Stimulated activated naive CD4-positive, alpha-beta T cell treated with Interleukin-2 at 50 U/mL for 16 hours (primary cell): ENCODE measurements at places on chromosomes 2 and 18.
A peak's percentile ranks its signal among the peaks of the same experiment; 100 is the strongest.

- DNase-seq = no peak
Observed at GRCh38 chr18:36403896-36404820, 106.6 kb downstream of the FHOD3 start.

DNA sequence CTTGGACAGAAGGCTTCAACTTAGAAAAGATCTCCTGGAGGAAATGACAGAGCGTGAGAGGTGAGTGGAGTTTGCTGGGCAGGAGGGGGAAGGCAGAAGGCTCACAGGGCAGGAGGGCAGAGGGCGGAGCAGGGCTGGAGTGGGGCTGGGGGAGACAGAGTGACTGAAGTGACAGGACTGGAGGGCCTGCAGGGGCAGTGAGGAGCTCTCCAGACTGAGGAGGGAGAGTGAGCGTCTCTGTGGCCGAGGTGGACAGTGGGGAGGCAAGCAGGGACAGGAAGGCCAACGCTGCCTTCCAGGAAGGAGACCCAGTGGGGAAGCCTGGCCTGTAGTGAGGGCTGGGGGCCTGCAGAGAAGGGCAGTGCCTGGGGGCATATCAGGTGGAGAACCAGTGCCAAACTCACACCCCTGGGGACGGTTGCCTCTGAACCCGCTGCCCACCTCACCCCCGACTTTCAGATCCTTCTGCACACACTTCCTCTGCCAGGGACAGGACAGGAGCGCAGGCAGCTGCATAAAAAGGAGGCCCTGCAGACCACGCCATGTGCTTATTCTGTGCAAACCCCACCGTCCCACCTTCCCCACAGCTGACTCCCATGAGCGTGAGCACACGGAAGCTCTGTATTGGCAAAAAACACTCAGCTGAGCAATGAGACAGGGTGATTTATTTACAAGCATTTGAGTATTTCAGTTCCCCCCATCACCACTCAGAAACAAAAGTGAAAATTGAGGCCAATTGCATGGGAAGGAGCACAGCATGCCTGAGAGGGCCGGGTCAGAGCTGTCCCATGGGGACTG lies 244.3 kb downstream of the FAM210A start:
- no peak for DNase-seq

DNA sequence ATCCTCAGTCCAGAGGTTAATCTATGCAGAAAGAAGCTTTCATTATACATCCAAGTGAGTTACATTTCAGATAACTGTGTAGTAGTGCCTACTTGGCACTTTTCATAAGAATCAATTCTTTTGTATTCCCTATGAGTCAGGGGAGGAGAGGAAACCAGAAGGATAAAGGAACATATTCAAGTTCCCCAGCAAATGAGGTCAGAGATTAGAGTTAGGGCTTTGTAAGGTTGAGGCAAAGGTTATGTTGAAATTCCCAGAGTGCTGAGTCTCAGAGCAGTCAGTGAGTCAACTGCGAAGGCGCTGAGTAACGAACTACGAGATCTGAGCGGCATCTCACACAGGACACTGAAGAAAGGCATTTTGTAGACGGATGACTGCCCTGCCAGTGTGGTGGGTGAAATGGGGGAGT lies 25.1 kb upstream of the ME2 start:
- no peak for DNase-seq

- DNase-seq = no peak
Observed at GRCh38 chr2:193566886-193567285, 1372.2 kb upstream of the TMEFF2 start.

DNA sequence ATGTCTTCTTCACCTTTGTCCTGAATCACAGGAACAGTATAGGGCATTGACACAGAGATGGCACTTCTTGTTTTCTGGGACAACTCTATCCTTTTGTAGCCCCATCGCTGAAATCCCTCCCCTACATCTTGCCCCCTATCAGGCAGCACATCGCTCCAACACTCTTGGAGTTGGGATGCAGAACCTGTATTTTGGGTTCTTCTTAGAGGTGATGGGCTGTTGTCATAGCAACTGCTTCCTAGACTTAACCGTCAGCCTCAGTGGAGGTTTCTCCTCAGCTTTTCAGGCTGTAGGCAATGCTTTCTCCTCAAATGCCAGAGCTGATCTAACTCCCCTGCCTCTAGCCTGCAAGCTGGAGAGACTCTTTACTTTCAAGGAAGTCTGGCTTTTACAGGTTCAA lies 99.9 kb upstream of the SPRED2 start:
- no peak for DNase-seq

- no peak for DNase-seq
Observed at GRCh38 chr2:187900021-187900420, 345.8 kb upstream of the TFPI start.

DNA sequence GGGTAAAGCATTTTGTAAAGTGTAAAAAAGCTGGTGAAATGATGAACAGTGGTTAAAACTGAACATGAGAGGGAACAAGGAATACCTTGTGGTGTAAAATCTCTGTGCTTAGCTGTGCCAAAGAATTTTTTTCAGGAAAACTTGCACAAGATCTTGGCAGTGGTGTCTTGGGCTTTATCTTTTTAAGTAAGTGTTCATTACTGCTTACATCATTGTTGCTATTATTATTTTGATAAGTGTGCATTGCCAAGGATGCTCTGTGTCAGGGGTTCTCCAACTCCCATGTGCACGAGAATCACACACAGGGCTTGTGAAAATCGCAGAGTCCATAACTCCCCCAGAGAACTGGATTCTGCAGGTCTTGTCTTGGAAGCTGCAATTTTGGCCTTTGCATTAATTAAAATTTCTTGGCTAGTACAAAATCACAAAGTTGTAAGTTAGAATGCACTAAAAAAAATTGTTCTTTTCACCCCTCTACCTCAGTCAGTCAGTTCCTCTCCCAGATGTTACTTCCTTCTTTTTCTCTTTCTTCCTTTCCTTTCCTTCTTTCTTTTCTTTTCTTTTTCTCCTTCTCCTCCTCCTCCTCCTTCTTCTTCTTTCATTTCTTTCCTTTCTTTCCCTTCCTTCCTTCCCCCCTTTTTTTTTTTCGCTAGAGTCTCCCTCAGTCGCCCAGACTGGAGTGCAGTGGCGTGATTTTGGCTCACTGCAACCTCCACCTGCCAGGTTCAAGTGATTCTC lies 37.8 kb downstream of the GATA6 start:
- DNase-seq = no peak

- peak; percentile 12 for DNase-seq
Observed at GRCh38 chr2:6914828-6915227, 2.4 kb upstream of the RNF144A start.

DNA sequence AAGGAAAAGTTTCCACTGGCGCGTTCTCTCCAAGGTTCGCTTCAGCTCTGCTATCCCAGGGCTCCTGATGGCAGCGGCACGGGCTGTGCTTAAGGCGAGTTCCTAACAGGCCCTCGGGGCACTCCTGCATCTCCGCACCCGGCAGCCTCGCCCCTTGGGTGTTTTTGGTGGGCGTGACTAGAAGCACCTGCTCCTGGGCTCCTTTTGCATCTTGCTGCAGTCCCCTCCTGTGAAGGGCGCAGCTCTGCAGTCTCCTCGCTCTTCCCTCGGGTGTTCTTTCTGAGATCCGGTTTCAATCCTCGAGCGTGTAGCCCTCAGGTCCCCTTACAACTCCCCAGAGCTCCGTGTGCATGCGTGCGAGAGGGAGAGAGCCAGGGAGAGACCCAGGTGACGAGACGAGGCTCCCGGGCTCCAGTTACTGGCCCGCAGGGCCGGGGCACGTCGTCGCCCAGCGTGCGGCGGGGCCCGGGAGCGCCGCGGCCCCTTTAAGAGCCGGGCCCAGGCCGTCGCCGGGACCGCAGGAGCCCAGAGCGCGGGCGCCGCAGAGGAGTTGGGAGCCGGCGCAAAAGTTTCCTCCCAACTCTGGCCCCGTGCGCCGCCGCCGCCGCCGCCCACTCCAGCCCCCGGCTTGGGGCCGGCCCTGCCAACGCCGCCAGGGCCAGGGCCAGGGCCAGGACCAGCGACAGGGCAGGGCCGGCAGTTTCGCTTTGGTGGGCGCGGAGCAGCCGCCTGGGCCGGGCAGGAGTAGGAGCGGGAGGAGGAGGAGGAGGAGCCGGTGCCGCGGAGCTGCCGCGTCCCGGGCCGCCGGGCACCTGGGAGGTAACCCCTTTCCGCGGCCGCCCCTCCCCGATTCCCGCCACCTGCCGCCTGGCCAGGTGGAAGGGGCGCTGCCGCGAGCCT lies at the start of gene PARD3B:
PARD3B (plus strand) TSS at position 515 of the 900 bp plus-strand sequence. CDS start 525 bp downstream, outside the sequence.
- peak; percentile 7 for DNase-seq

GRCh38 chr18:70385474-70385873 lies 96.6 kb downstream of the SOCS6 start:
- no peak for DNase-seq

DNA sequence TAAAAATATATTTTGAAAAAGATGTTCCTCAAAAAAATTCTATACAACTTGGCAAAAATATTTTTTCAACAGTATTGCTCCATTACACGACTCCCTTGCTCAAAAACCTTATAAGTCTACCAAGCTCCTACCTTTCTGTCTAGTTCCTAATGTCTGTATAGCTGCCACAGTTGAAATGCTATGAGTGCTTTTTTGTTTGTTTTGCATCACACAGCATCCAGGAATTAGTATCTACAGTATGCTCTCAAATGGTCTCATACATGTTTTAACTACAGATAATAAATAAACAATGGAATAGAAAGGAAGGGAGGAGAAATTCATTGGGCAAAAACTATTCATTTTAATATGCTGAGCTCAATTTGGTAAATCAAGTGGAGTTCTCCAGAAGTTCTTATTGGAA lies 17.3 kb downstream of the ACADL start:
- no peak for DNase-seq

DNA sequence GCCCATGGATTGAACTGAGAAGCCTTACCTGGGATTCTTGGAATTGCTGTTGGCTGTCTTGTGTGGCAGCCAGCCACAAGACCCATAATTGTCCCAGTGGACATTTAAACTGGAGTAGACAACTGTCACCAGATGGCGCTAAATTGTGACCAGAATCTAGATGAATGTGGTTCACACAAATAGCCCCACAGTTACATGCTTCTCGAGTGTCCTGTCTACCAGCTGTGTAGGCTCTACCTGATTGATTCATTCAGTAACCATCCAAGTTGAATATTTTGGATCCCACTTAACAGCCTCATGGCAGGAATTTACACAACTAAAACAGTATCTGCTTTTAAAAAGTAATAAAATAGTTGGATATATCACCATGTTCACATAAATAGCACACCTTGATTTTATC lies 73.2 kb downstream of the MAP4K4 start:
- DNase-seq = no peak

GRCh38 chr2:151853070-151853758 lies 25.0 kb upstream of the ARL5A start:
- no peak for DNase-seq

DNA sequence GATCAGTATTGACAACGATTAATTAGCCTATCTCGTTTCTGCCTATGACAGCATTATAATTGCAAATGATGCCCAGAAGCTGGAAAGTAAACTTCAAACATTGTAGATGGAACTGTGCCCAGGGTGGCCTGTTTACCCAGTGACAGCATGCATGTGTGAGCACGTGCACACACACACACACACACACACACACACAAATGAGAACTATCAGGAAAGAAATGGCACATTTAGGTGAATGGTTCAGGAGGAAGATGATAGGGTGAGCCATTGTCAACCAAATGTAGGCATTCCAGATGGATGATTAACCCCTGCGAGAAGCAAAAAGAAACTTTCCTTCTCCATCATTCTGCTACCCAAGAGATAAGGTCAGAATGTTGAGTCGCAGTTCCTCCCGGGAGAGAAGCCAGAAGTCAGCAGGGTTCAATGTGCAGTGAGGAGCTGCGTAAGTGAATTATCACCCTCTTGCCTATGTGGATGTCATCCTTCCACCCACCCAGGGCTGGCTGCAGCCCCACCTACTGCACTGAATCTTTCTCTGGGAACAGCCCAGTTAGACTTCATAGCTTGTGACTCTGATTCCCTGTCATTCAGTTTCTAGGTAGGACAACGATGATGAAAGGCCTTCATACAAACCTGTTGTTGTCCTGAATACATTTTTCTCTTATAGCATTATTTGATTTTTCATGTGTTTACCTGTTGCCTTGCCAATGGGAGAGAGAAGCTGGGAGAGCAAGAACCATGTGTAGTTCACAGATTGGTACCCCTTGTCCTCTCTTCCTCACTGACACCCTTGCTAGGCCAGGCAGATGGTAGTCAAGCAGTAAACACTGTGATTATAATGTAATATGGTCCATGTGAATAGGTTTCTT lies 3.5 kb upstream of the APOB start:
- no peak for DNase-seq

DNA sequence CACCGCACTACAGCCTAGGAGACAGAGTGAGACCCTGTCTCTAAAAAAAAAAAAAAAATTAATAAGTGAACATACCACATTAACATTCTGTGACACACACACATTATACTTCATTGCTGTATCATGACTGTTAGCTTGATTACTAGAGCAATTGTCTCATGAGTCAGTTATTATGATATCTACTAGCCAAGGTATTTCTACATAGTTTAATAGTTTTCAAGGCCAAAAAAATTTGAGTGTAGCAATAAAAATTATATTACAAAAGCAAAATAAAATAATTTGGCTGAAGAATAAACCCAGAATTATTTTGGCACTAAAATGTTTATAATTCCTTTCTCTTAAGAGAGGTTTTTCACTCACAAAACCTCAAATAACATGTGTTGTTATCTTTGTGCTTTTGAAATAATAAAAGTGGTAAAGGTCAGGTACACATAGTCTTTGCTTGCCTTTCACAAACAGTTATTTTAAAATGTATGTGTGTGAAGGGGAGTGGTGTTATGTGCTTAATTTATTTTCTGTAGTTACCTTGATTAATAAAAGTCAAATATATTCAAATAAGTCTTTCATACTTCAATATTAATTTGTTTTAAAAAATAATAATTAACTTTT lies 136.9 kb upstream of the SPOPL start:
- DNase-seq = no peak

GRCh38 chr2:8926356-8926755 lies 77.1 kb downstream of the MBOAT2 start:
- DNase-seq = no peak

- DNase-seq = no peak
Observed at GRCh38 chr2:168738062-168738461, 64.4 kb upstream of the NOSTRIN start.

- no peak for DNase-seq
Observed at GRCh38 chr2:120653046-120653445, 82.6 kb upstream of the GLI2 start.

DNA sequence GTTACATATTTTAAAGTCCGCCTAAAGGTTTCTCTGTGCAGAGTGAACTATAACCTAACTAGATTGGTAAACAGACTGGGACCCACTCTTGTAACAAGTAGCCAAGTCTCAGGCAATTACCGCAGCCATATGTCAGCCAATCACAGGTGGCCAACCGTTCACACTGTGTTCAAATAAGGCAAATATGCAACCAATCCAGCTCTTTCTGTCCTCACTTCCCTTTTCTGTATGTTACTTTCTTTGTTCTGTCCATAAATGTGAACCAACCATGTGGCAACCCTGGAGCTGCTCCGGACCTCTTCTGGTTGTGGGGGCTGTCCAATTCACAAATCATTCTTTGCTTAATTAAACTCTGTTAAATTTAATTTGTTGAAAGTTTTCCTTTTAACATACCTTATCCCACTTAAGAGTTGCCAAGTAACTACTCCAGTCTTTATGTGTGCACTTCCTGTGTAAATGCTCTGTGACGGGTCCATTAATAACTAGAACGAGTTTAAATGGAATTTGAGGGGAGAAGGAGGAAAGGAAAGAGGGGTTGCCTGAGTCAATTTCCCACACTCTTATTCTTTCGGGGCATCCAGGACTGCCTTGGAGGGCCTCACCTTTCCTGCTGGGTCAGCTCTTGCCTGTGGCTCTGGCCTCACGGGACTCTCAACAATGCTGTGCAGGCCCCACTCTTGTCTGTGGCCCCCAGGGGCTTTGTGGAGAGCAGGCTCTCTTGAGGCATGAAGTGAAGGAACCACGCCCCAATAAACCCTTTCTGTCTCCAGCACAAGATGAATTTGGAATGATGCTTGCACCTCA lies 6.6 kb upstream of the RPL37A start:
- no peak for DNase-seq
